Ureter (tissue), 1 donor: ENCODE measurements at places on chromosomes 7 and 10. TPM values are rescaled to one million over a fixed set of nuclear protein-coding genes. Genes with fewer than 3 reads are reported as not detected.

- no peak for DNase-seq
Observed at GRCh38 chr10:43692051-43692825, 43.6 kb upstream of the ZNF32 start.

DNA sequence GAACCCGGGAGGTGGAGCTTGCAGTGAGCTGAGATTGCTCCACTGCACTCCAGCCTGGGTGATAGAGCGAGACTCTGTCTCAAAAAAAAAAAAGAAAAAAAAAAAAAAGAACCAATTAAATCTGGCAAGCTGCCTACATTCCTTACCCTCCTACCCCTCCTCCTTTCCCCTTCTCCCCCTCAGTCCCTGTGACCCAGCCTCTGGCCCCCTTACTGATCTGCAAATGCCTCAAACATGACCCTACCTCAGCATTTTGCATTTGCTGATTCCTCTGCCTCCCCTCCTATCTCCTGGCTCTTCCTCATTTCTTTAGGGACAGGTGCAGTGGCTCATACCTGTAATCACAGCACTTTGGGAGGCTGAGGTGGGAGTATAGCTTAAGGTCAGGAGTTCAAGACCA, 19.3 kb downstream of the CDHR3 start:
- no peak for DNase-seq

DNA sequence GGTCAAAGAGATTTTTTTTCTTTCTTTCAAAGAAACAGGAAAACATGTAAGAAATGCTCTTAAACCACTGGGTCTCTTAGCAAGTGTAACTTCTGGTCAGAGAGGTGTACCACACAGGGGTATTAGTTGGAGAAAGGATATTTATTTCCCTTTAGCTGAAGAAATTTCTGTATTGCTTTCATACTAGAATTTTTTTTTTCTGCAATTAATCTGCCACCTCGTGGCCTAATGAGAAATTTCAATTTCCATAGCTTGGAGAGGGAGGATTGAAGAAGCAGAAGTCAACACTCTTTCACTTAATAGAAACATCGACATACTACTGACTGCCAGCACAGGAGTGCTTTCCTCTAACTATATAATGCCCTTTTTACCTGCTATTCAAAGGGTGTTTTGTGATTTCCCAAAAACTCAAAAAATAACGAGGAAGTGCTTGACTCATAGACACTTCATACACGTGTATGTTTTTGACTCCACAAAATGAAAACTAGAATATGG, 177.6 kb upstream of the NAMPT start:
- DNase-seq: no peak

DNA sequence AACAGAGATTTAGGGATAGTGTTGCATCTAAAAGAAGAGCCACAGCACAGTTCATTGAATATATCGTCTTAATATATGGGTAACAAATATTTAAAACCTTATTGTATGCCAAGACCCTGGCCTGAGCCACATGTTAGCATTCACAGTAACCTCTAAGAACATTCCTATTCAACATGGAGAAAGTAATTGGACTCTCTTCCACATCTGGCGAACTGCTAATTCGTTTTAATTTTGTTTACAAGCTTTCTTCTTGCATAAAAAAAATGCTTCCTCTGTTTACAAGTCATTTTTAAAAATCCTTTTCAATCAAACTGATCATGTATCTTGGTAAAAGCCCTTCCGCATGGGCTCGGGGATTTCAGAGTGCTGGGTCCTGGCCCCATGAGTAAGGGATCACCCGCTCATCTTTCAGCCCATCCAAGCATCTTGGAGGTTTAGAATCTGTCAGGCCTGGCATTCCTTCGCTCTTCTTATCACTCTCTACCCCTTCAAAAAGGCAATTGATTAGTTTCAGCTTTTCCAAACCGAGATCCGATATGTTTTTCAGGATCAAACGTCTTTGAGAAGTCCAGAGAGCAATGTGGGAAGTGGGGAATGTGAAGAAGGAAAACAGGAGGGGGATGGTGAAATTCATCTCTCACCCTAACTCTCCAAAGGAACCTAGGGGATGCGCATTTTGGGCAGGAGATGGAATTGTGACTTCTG, 7.3 kb downstream of the TWIST1 start:
- no peak for DNase-seq

- no peak for DNase-seq
Observed at GRCh38 chr10:112912410-112912928, 37.6 kb upstream of the TCF7L2 start.

DNA sequence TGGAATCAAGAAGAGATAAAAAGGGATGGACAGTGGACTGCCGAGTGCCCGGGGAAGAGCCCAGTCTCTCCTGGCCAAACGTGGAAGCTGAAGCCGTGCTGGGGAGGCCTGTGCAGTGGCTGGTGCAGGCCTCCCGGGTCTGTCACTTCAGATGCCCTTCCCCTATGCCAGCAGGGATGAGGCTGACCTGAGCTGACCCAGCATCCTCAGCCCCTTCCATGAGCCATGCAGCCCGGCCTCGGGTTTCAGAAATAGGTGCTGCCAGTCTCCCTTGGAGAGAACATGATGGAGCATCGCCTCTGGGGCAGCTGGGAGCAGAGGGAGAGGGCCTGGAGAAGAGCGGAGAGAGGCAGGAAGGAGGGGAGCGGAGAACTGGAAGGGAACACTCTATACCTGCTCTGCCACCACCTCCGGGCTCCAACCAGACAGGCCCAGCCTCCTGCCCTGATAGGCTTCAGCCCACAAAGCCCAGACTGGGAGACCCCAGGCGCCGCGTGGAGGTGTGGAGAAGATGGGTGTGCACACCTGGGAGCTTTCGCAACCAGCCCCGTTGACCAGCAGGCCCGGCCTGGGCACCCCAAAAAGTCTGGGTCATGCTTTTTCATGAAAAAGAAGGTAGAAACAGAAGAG, 68.6 kb upstream of the PPP2R2D start:
- DNase-seq: no peak

GRCh38 chr7:121336579-121336978, 7.8 kb downstream of the WNT16 start:
- no peak for DNase-seq

GRCh38 chr10:129372172-129372571, 94.9 kb upstream of the MGMT start:
- DNase-seq: no peak

DNA sequence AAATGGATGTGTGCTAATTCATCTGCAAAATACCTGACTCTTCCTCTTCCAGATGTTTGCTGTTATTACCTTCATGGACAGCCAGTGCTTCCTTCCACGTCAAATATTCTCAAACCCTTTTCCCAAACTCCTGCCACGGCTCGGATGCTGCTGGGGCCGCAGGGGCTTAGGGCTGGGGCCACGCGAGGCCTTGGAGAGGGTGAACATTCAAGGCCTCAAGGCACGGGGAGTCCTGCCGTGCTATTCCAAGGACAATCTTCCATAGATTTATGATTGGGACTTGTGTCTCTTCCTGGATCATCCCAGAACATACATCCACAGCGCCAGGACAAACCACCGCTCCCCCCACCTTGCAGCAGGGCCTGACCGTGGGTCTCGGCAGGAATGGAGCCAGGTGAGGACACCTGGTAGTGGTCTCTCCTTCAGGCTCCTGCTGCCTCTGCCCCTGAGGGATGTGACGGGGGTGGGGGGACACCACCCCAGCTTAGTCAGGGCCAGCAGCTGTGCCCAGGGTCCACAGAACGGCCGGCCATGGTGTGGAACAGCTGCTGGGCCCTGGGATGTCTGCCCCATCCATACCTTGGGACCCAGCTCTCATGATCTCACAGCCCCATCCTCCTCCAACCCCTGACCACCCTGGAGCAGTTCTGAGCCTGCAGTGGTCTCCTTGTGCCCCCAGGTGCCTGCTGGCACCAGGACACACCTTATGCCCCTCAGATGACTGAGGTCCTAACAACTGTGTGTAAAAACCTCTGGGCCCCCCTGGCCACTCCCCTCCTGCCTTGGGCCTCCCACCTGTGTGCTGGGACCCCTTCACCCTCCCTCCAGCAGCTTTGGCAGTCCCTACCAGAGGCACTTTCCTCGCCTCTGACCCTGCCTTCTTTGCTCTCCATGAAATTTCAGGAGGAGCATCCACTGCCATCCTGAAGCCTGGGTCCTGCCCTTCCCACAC, 16.7 kb downstream of the VIPR2 start:
- no peak for DNase-seq

DNA sequence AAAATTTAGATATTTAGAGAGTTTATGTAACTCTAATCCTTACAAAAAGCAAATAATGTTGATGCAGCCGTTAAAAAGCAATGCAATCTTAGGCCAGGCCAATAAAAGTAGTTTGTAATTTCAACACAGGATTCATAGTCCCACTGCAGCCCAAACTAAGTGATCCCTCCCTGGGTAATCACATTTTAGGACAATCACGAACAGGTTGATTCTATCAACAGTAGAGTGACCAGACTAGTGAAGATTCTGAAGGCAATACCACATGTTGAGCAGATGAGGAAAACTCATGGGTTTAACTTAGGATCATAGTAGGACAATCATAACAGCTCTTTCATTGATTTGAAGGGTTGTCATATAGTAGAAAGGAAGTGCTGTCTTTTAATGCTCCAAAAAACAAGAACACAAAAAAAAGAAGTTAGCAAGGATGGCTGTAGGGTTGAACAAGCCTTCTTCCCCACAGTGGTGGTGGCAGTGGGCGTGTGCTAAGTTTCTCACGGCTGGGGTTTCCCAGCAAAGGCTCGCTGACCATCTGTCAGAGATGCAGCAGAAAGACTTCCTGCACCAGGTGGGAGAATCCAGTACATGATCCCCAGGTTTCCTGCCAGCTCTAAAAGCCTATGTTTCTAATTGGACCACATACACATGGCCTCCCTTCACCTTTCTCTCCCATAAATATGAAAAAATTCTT, 212.2 kb downstream of the CHRM2 start:
- DNase-seq: no peak

DNA sequence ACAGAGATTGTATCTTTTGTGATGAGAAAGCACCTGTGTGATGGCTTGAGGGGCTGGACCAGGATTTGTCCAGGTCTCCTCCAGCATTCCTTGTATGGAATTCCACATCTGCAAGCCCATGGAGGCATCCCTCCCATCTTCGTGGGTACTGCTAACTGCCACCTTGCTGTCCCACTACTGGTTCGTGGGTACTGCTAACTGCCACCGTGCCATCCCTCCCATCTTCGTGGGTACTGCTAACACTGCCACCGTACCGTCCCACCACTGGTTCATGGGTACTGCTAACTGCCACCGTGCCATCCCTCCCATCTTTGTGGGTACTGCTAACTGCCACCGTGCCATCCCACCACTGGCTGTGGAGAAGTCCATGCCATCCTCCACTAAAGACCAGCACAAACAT, 111.7 kb downstream of the LARP4B start:
- no peak for DNase-seq

- DNase-seq: no peak
Observed at GRCh38 chr7:142771353-142771723, 568 bp downstream of the PRSS2 start.

GRCh38 chr10:132167976-132168375, 18.8 kb upstream of the DPYSL4 start:
- no peak for DNase-seq

DNA sequence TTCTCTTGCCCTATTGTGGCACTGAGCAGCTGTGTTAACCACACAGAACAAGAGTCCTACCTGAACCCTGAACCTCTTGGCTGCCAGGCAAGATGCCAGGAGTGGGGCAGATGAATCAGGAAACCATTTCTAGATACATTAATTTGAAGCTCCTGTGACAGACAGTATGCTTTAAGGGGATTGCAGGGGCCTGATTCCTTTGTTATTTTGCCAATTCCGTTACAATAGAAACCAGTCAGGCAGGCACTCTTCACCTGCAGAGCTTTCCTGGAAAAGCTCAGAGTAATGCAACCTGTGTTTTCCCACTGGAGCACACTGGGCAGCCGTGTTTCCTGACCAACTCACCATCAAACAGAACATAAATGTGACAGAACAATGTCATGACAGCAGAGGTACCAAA, 233.1 kb downstream of the BMPER start:
- no peak for DNase-seq

- peak; percentile 26 for DNase-seq
Observed at GRCh38 chr7:155985518-155986250, 173.4 kb upstream of the SHH start.

DNA sequence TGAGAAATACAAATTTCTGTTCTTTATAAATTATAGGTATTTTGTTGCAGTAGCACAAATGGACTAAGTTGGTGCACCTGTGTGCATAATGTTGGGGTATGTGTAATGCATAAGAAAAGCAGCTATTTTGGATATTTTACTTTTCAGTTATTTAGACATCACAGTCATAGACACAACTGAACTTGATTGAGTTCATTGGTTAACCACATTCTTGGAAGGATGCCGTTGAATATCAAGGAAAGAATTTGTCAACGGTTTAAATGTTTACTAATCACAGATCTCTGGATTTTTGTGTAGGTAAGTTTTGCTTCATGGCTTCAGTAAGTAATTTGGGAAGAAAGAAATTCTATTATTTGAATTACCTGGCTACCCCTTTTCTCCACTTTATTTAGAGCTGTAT, 4.1 kb downstream of the OTUD1 start:
- DNase-seq: no peak

GRCh38 chr10:24363070-24363469, 154.1 kb downstream of the KIAA1217 start:
- no peak for DNase-seq

DNA sequence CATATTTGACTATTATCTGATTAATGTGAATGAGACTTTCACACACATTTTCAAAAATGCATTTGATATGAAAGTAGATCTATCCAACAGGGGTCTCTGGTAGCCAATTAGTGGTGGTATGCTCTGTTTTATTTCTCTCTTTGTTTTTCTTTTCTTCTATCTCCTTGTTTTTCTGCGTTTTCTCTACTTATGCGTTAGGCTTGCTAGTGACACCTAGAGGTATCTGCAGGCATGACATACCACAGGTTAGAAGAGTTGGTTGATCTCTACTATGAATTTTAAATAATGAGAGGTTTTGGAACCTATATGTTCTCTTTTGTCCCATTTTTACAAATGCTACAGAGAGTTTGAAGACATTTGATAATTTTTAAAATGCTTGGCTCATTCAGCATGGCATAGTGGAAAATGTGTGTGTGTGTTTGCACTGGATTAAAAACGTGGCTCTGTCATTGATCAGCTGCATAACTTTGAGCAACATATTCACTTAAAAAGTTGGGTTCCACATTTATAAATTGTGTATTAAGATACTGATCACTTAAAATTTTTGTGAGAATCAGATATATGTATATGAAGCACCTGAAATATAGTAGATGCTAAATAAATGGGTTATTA, 28.1 kb upstream of the PLXDC2 start:
- no peak for DNase-seq

DNA sequence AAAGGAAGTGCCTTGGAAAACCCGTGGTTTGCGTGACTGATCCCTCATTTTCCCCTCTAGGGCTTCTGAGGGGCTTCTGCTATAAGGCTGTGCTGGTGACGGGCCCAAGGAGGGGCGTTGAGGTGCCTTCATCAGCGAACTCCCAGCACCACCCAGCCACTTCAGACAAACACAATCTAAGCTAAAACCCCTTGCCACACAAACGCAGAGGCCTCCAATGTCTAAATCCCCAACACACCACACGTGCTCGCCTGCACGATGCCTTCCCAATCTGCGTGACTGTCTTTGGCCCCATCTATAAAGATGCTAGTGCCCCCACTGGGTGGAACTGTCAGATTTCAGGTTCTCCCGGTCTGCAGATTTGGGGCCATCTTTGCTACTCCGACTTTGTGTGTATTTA, 4.1 kb upstream of the GAD2 start:
- DNase-seq: no peak

LDB3 gene
- 15.9 TPM for total RNA-seq

PAPOLB gene
- 0.29 TPM for total RNA-seq

DKK1 gene
- total RNA-seq: 22.5 TPM

EBLN1 gene
- total RNA-seq: not detected

PON3 gene
- total RNA-seq: 5.5 TPM

CNTNAP2 gene
- total RNA-seq: 0.21 TPM

FAM131B gene
- 0.57 TPM for total RNA-seq

TMEM196 gene
- 0.31 TPM for total RNA-seq

ZNF736 gene
- 32.5 TPM for total RNA-seq

CACNB2 gene
- 14.3 TPM for total RNA-seq

RPP30 gene
- 32.9 TPM for total RNA-seq
